ENCODE measurements at places on chromosomes 2 and 18. TPM values are rescaled to one million over a fixed set of nuclear protein-coding genes. Genes with fewer than 3 reads are reported as not detected.

Gene CDH20
- total RNA-seq, result 0.18 TPM

Gene TMEM17
- 1.8 TPM for total RNA-seq

Gene TLX2
- not detected for total RNA-seq

Gene ASB18
- total RNA-seq, result not detected

Gene IL1R1
- total RNA-seq, result 193 TPM

Gene ADAM23
- 8.2 TPM for total RNA-seq

Gene SLC5A7
- total RNA-seq, result not detected

Gene GREB1L
- total RNA-seq, result not detected

Gene DTNA
- 11.7 TPM for total RNA-seq

Gene ARHGAP28
- 10.5 TPM for total RNA-seq
